ENCODE measurements at places on chromosomes 3 and 15. TPM values are rescaled to one million over a fixed set of nuclear protein-coding genes. Genes with fewer than 3 reads are reported as not detected.

The SATB1 gene
- total RNA-seq: 28.2 TPM

- DNase-seq: no peak
Observed at GRCh38 chr15:58378241-58379085, 53.3 kb upstream of the LIPC start.

GRCh38 chr3:62812631-62813030, 62.6 kb downstream of the CADPS start:
- no peak for DNase-seq

- no peak for DNase-seq
Observed at GRCh38 chr3:28637742-28638141, 289.1 kb upstream of the AZI2 start.

GRCh38 chr3:66066963-66067617, 28.4 kb upstream of the MAGI1 start:
- no peak for DNase-seq

The GPR149 gene
- total RNA-seq: not detected

- no peak for DNase-seq
Observed at GRCh38 chr15:45231864-45232562, 20.0 kb upstream of the SLC28A2 start.

The SPSB4 gene
- 1.2 TPM for total RNA-seq

The FAM240A gene
- not detected for total RNA-seq

DNA sequence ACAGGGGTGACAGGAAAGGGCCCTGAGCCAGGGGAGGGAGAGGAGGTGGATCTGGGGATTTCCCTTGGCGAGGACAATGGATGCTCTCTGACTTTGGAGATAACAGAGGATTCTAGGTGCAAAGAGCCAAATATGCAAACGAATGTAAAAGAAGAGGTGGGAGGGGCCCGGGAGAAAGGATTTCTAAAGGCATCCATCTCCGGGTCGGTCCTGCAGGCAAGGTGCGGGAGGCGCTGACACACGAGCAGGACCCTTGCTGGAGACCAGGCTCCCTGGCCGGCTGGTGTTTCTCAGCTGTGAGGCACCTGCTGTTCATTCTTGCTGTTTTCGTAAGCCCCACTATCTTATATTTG, 115.2 kb upstream of the TLE3 start:
- DNase-seq: no peak

DNA sequence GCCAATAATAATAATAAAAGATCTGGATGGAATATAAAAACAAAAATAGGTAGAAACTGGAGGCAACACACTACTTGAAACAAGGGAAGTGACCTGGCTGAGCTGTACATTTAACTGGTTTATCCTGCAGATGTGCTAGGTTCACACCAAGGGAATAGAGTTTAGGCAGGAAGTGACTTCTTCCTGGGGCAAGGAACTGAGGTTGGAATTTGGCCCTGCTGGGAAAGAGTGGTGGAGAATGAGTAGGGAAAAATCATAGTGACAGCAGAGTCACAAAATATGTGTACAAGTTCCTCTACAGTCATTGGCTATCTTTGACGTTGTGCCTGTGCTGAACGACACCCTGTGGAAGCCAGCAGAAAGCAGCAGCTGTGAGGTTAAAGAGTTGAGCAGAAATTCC, 44.1 kb downstream of the ARHGAP11B start:
- no peak for DNase-seq

GRCh38 chr3:108406661-108407206, 103.7 kb downstream of the MYH15 start:
- peak; percentile 12 for DNase-seq

DNA sequence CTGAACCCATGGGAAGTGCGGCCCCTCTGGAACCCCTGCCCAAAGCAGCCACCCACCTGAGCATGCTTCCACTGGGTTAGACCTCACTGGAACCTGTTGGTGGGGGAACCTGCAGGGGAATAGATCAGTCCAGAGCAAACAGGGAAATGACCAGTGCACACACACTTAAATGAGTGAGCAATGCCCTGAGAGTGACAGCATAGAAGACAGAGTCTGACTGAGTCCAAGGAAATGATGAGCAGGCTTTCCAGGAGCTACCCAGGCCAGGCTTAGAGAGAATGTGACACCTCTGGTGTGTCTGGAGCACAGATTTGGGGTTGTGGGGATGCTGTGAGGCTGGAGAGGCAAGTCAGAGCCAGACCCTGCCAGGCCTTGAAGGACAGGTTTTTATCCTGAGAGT, 28.5 kb downstream of the PLA1A start:
- DNase-seq: no peak

- no peak for DNase-seq
Observed at GRCh38 chr3:148828136-148828690, 602 bp downstream of the CPB1 start.

DNA sequence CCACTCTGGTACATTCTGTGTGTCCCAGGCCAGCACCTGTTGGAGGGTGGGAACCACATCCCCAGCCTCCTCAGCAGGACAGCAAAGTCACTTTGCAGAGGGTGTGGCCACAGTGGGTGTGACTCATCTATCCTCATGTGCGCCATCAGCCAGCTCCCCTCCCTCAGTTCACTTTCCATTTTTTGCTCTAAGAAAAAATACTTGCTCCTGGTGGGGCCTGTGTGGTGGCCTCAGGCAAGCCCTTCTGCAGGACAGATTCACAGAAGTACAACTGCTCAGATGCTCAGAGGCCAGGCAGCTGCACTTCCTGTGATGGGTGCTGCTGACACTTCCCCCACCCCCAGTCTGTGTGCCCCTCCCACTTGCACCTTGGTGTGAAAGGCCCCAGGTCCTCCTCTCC, 78.3 kb upstream of the ALDH1L1 start:
- no peak for DNase-seq

DNA sequence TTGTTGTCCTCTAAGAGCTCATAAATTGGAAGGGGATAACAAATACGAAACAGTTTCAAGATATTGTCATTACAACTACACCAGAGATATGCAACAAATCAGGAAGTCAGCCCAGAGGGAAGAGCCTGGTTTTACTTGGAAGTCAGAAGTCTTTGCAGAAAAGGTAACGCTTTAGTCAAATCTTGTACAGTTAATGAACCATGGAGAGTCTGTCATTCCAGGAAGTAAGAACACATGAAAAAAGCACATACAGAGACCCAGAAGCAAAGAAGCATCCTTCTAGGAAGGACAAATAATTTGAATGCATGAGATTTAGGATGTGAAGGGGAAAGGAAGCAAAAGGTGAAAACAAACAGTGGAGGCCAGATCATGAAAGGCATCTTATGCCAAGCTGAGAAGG, 19.6 kb downstream of the DYNC1LI1 start:
- DNase-seq: no peak

DNA sequence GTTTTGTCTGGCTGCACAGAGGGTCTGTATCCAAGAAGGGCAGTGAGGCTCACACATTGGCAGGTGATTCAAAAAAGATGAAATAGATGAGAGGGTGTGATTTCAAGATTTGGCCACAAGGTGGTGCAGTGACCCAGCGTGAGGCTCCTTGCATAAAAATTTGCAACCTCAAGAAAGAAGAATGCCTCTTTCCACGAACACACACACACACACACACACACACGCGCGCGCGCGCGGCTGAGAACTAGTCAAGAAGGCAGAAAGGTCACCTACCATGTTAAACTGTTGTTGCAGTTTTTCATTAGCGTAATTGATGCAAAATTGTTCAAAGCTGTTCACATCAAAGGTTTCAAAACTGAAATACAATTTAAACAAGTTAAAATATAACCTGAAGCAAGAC, 39.2 kb downstream of the MYO5C start:
- DNase-seq: peak; percentile 69

- no peak for DNase-seq
Observed at GRCh38 chr3:42120866-42121265, 29.7 kb downstream of the TRAK1 start.

DNA sequence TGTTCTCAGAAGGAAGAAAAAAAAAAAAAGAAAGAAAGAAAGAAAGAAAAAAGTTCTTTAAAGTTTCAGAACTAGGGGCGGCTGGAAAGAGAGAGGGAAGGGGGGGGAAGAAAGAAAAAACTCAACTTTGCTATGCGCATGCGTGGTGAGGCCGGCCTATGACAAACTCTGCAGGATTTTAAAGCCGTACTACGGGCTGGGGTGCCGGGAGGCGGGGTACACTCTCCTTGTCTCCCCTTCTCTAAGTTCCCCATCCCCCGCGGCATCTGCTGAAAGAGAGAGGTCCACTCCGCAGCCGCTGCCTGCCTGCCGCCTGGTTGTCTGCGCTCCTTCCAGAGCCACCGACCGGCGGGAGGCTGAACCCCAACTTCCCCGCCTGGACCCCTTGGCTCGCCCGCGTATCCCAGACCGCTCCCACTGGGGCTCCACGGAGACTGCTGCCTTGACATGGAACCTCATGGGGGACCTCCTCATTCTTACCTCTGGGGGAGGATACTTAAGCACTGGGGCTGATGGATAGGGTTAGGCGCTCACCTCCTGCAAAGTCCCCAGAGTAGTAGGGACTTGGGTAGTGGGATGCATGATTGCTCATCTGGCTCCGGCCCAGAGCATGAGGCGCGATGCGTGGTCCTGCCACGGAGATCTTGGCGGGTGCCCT, 1.4 kb upstream of the WNT5A start:
- DNase-seq: peak; percentile 40

- DNase-seq: no peak
Observed at GRCh38 chr3:55189359-55189801, 261.5 kb upstream of the LRTM1 start.

GRCh38 chr3:126098391-126098858, 14.5 kb upstream of the SLC41A3 start:
- no peak for DNase-seq

GRCh38 chr3:40267937-40268724, 41.4 kb upstream of the EIF1B start:
- DNase-seq: no peak

DNA sequence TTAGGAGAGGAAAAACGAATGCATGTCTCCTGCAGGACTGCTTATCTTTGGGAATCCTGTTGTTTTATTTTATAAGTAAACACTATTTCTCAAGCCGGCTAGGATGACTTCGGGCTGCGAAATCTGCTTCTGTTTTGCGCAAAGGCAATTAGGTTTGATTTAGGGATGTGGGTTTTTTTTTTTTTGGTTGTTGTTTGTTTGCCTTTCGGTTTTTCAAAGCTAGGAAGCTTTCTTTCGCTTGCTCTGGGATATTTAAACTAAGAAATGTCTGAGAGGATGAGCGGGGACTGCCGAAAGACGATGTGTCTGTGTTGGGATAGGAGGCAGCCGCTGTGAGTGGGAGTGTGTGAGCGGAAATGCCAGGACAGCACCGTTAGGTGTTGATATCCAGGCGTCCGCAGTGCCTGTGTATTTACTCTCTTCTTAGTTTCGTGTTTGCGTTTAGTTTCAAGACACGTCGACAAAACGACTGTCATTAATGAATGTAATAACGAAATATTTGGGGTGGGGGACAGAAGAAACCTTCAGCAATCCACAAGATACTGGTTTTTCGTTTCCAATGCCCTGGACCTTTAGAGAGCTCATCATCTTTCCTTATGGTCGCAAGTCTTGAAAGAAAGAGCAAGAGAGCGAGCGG, 604 bp downstream of the ISL2 start:
- no peak for DNase-seq

GRCh38 chr3:20235796-20236195, 49.8 kb upstream of the SGO1 start:
- DNase-seq: no peak

DNA sequence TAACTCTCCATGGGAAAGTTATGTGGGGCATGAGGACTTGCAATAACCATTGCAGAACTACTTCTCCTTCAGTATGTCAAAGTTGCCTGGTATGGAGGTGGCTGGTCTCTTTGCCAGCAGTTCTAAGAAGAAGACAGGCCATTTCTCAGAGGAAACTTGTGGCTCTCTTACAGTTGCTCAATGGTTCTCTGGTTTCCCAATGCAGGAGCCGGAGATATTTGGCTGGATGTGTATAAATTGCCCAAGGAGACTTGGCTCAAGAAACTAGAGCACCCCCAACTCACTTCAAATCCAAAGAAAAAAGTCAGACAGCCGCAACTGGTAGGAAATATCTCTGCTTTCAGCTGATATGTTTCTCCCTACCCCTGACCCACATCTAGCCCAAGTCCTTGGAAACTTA, 24.2 kb downstream of the WDR93 start:
- no peak for DNase-seq

DNA sequence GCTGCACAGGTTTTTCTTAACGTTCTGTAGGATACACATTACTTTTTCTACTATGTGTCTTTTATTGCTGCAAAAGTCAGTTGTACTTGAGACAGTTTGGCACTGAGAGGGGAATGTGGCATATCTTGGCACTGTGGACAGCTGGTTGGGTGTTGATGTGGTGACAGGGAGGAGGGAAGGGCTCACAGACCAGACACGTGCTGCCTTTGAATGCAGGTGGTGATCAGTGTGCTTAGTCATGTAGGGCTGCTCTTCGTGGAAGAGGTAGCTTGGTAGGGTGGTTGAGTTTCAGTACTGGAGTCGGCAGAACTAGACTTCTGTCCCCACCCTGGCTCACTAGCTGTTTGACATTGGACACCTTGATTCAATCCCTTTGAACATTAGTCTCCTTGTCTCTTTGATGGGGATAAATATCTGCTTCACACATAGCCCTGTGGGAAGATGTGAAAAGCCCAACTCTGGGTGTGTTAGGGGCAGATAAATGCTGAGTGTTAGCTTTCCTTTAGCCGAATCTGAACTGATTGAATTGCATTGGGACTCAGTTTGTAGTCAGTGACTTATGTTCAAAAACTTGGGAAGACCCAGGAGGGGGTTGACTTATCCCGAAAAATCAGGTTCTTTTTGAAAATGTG, 108.4 kb downstream of the PTPRG start:
- DNase-seq: no peak

DNA sequence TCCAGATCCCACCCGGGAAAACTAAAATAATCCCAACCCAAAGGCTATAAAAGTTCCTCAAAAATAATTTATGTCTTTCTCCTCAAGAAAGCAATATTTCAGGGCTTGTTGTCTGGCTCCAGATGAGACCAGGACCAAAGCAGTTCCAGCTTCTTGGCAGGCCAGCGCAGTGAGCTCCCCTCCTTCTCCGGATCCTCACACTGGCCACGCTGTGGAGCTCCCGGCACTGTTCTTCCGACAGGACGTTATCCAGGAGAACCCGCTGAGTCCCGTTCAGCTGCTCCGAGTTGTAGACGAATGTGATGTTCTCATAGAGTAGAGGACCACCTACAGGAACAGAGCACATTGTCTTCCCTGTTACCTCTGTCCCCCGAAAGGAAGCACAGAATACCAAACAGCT, 146.3 kb downstream of the P3H2 start:
- no peak for DNase-seq

GRCh38 chr3:39727415-39727814, 82.0 kb upstream of the MYRIP start:
- no peak for DNase-seq

DNA sequence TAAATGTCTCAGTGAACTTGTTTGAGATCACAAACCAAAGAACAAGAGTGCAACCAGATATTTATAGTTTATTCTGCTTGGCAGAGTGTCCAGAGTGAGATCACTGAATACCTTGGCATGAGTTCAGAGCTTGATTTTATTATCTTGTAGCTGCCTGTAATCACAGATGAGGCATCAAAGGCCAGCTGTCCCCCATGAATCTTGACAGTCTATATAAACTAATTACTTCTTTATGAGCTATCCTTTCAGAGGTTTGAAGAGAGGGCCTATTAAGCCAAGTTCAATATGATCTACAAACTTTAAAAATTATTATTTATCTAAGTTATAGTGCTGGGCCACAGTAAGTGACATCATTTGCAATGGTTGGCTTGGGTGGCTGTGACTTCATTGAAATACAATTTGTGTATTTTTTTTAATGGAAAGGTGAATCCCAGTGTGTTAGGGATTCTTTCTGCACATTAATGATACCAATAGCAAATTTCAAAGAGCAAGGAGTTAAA, 251.5 kb downstream of the CLSTN2 start:
- no peak for DNase-seq

GRCh38 chr3:187624588-187624987, 45.6 kb downstream of the SST start:
- DNase-seq: no peak

- DNase-seq: peak; percentile 55
Observed at GRCh38 chr3:55486857-55487380, at the start of gene WNT5A. TSS of gene WNT5A (minus strand) at chr3:55487306. CDS start at chr3:55486985, 321 bp downstream.

Measured in endothelial cell (in vitro differentiated cells).